ENCODE measurements at places on chromosomes 3 and 15. TPM values are rescaled to one million over a fixed set of nuclear protein-coding genes. Genes with fewer than 3 reads are reported as not detected.
A peak's percentile ranks its signal among the peaks of the same experiment; 100 is the strongest.

Gene NT5DC2
- total RNA-seq: 76.9 TPM

DNA sequence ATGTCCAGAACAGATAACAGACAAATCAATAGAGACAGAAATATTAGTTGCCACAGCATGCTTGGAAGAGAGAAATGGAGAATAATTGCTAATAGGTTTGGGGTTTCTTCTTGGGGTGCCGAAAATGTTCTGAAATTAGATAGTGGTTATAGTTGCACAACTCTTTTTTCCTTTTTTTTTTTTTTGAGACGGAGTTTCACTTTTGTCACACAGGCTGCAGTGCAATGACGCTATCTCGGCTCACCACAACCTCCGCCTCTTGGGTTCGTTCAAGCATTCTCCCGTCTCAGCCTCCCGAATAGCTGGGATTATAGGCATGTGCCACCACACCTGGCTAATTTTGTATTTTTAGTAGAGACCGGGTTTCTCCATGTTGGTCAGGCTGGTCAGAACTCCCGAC, 163.3 kb downstream of the PLCH1 start:
- DNase-seq: peak; percentile 66
- no peak overlapping the region for H3K27ac ChIP-seq
- H3K36me3 ChIP-seq: no peaks in the 10 kb centered on the region
- peaks cover 38% of the 10 kb centered on the region for H3K27me3 ChIP-seq
- H3K4me3 ChIP-seq: peak overlapping the region; percentile 45
- H3K4me1 ChIP-seq: peaks cover 6% of the 10 kb centered on the region

GRCh38 chr3:34284959-34285826, 486.8 kb downstream of the PDCD6IP start:
- H3K4me1 ChIP-seq: no peaks in the 10 kb centered on the region
- H3K4me3 ChIP-seq: no peak overlapping the region

DNA sequence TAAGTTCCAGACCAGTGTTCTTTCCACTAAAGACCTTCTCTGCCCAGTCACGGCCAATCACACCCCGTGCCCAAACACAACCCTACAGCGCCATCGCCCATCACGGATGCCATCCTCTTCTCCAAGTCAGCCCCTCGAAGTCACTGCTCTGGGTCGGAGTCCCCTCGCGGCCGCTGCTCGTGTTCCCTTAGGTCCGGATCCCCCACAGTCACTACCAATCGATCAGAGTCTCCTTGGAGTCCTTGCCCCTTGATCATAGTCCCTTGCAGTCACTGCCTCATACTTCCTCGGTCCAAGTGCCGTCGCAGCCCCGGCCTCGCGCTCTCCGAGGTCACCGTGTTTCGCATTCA, 461 bp downstream of the PCYT1A start:
- no peaks in the 10 kb centered on the region for H3K27me3 ChIP-seq
- no peak for DNase-seq
- peak overlapping the region; percentile 98 for H3K27ac ChIP-seq
- peaks cover 14% of the 10 kb centered on the region for H3K36me3 ChIP-seq
- peak overlapping the region; percentile 99 for H3K4me3 ChIP-seq

Data from activated CD4-positive, alpha-beta T cell treated with anti-CD3 and anti-CD28 coated beads, Interleukin-2, amount 10 ng/mL, durations not matched to agents 24 days and 14 days (primary cell).